ENCODE measurements at places on chromosomes 1 and 21.

DNA sequence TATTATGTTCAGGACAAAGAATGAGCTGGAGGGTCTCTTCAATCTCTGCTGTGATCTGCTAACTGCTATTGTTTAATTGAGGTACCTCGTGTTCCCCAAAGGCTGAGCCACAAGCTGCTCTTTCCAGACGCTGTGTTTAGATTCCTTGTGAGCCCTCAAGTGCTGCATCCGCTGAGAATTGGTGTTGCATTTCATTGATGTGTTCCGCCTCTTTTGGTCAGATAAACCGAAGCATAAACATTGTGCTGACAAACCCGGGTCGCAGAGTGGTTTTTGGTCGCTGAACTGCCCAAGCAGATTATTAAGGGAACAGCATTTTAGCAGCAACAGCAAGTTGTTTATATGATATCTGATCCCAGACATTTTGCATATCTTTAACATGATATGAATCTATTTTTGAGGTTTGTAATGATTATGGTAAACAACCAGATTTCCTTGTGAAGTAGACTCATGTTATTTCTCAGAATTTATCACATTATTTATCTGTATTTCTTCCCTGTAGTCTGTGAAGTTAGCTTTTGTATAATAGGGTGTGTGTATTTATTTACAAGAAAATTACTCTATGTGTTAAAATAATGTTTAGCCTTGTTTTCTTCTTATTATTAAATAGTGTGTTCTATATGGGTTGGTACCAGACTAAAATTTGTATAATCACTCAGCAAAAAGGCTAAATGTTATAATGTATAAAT lies 217.2 kb upstream of the C1orf105 start:
- DNase-seq = no peak

GRCh38 chr1:5744911-5745799 lies 247.1 kb downstream of the NPHP4 start:
- DNase-seq = peak; percentile 26

GRCh38 chr1:3521426-3521825 lies 67.0 kb downstream of the ARHGEF16 start:
- DNase-seq = no peak

DNA sequence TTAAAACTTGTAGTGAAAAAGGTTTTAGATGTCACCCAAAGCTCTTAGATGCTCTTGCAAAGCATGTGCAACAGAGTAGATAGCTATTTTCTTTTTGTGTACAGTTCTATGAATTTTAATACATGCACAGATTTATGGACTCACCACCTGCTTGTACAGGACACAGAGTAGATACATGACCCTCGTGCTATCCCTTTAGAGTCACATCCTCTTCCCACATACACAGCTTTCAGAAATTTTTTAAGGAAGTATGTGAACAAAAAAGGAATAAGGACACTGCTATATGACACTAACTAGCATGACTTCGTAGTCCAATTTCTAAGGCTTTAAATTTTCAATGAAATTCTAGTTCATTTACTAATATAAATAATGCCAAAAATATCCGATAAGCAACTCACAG lies 60.9 kb downstream of the ABL2 start:
- DNase-seq = no peak

- DNase-seq = no peak
These were observed 82.9 kb downstream of the HLX start for GRCh38 chr1:220962031-220962751.

DNA sequence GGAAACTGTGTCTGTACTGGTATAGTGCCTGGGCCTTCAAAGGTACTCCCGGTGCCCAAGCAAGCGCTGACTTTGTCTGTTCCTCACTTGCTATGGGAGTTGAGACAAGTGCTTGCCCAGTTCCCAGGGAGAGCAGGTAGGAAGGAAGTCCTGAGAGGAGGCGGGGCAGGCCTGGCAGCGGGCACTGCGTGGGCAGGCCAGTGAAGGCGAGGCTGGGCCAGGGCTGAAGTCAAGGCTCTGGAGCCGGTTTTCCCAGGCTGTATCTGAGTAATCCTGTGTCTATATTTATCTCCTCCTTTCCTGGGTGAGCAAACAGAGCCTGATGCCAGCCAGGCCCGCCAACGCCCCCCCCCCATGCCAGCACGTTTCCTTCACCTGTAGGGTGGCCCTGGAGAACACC lies 15.9 kb upstream of the EDN2 start:
- no peak for DNase-seq

DNA sequence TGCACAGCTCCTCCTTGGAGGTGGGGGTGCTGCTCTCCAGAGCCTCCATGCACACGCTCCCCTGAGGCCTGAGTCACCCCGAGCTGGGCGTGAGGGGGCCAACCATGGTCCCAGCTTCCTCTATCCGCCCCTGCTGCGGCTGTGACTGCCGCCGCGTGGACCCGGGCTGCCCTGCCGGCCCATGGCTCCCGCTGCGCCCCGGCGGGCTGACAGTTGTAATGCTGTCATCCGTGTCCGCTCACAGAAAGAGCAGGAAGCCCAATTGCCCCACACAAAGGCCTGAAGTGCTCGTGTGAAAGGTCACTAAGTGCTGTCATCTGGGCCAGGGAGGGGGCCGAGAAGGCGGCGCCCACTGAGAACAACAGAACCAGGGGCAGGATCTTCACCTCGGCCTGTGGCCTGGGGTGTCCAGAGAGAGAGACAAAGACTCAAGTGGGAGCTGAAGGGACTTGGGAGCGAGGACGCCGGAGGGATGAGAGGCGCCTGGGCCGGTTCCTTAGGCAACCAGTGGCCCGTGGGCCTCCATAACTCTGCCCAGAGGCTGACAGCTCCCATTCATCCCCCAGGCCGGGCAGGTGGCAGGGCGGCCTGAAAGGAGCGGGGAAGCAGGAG lies 31.5 kb downstream of the OLIG1 start:
- DNase-seq = no peak

GRCh38 chr1:245480393-245481120 lies 325.8 kb downstream of the KIF26B start:
- DNase-seq = no peak

Measured in DMS79 (cell line).